Large intestine (tissue), 12 donors: ENCODE measurements at places on chromosomes 6 and 20.

GRCh38 chr20:11315525-11315924 lies 602.2 kb upstream of the BTBD3 start:
- H3K27me3 ChIP-seq, result no peaks in the 10 kb centered on the region
- H3K27ac ChIP-seq, result peak overlapping the region; percentile 46
- H3K36me3 ChIP-seq, result no peaks in the 10 kb centered on the region
- no peaks in the 10 kb centered on the region for H3K4me1 ChIP-seq

DNA sequence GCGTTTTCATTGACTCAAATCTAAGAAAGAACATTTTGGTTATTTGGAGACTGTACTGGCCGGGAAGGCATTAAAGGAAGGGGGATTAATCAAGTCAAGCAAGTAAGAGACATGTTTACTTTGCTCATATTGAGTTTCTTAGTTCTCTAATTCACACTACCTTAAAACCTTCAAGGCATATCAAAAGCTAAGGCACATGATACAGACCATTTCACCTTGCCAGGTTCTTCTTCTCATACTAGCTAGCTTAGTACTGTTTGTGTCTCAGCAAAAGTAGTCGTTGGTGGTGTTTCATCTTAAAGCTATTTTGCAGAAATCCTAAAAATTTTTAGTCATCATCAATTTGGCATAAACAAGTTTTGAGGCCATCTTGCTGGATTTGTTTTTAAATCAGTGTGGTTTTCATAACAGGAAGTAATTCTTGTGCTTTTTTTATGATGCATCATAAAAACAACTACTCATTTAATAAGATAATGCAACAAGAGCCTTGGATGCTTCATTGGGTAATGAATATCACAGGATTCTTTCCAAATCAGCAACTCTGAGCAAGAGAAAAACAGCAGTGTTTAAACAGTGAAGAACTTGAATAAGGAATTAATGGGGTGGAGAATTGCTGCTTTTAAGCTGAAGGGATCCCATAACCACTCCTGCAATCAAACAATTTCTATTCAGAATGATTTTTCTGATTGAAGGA lies 425.3 kb downstream of the EPM2A start:
- no peak for DNase-seq
- no peaks in the 10 kb centered on the region for H3K4me1 ChIP-seq
- H3K27me3 ChIP-seq, result no peaks in the 10 kb centered on the region

DNA sequence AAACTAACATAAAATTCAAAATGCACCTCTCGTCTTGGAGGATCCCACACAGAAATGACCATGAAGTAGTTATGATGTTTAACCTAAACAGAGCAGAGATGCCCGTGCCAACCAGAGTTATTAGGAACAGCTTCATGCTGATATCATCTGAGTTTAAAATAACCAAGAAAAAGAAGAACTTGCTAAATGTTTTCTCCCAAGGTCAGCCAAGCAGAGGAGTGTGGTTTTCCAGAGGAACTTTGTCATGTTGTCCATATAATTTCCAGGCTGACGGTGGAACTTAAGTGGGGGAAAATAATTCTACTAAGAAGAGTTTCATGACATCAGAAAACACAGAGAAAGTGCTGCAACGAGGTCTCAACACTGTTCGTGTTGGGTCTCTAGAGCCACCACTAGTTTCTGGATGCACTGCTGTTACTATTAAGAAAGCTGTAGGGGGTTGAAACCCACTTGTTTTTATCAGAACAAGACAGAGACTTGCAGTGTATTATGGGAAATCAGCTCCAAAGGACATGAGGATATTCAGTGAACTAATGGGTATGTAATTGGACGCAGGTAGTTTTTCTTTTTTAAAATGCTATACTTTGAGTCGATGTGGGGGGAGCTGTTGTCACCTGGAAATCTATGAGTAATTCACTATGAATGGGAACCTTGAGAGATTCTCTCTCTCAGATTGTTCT lies 5.2 kb downstream of the AGPAT4 start:
- H3K27ac ChIP-seq, result no peak overlapping the region
- H3K36me3 ChIP-seq, result no peaks in the 10 kb centered on the region

DNA sequence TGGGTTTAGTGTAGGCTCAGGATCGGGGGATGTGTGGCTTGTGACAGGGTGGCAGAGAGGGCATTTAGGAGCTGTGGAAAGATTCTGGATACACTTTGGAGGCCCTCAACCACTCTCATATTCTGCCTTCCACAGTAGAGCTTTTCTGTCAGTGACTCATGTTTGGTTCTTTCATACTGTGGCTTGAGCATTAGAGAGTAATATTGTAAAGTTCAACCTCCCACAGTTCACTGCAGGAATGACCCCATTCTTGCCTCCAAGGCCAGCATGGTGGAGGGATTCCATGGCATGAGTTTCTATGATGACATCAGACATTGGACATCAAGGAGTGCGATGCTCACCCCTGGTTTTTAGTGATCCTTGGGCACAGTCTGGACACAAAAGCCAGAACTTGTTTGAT lies 50.9 kb downstream of the DTD1 start:
- no peak overlapping the region for H3K27ac ChIP-seq
- H3K4me1 ChIP-seq, result no peaks in the 10 kb centered on the region
- H3K36me3 ChIP-seq, result no peaks in the 10 kb centered on the region
- no peak for DNase-seq

DNA sequence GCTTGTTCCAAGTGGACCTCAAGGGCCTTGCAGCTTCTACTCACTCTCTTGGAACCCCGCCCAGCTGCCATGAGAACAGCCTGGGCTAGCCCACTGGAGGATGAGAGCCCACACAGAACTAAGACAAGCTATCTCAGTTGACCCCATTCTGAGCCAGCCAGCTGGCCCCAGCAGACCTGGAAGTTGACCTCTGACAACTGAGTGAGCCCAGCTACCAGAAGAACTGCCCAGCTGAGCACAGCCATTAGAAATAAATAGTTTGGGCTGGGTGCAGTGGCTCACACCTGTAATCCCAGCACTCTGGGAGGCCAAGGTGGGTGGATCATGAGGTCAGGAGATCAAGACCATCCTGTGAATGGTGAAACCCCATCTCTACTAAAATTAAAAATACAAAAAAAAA lies 37.1 kb downstream of the SNX5 start:
- no peak for DNase-seq
- H3K4me3 ChIP-seq, result no peak overlapping the region
- no peak overlapping the region for H3K27ac ChIP-seq
- no peaks in the 10 kb centered on the region for H3K27me3 ChIP-seq
- no peaks in the 10 kb centered on the region for H3K36me3 ChIP-seq

- no peak overlapping the region for H3K27ac ChIP-seq
- no peaks in the 10 kb centered on the region for H3K27me3 ChIP-seq
- no peak overlapping the region for H3K4me3 ChIP-seq
- no peak for DNase-seq
Observed at GRCh38 chr6:161522276-161522675, 248.4 kb upstream of the AGPAT4 start.

- H3K36me3 ChIP-seq, result no peaks in the 10 kb centered on the region
- DNase-seq, result no peak
- H3K27me3 ChIP-seq, result no peaks in the 10 kb centered on the region
- H3K4me1 ChIP-seq, result no peaks in the 10 kb centered on the region
- no peak overlapping the region for H3K27ac ChIP-seq
Observed at GRCh38 chr6:149078211-149078782, 239.2 kb upstream of the TAB2 start.

- DNase-seq, result peak; percentile 66
- H3K27ac ChIP-seq, result peak overlapping the region; percentile 84
- H3K4me3 ChIP-seq, result no peak overlapping the region
- peaks cover 21% of the 10 kb centered on the region for H3K36me3 ChIP-seq
- no peaks in the 10 kb centered on the region for H3K27me3 ChIP-seq
Observed at GRCh38 chr20:38094373-38094891, 60.9 kb downstream of the RPRD1B start.

GRCh38 chr6:40545954-40546353 lies 41.2 kb downstream of the LRFN2 start:
- no peak overlapping the region for H3K27ac ChIP-seq
- DNase-seq, result no peak
- no peaks in the 10 kb centered on the region for H3K4me1 ChIP-seq
- no peaks in the 10 kb centered on the region for H3K36me3 ChIP-seq
- no peak overlapping the region for H3K4me3 ChIP-seq

- DNase-seq, result no peak
- no peaks in the 10 kb centered on the region for H3K4me1 ChIP-seq
- H3K27ac ChIP-seq, result no peak overlapping the region
- H3K27me3 ChIP-seq, result peaks cover 24% of the 10 kb centered on the region
Observed at GRCh38 chr6:134119486-134119885, 67.1 kb upstream of the SLC2A12 start.

GRCh38 chr6:119395192-119395591 lies 45.6 kb upstream of the MAN1A1 start:
- no peak overlapping the region for H3K27ac ChIP-seq
- H3K36me3 ChIP-seq, result no peaks in the 10 kb centered on the region
- no peak overlapping the region for H3K4me3 ChIP-seq

DNA sequence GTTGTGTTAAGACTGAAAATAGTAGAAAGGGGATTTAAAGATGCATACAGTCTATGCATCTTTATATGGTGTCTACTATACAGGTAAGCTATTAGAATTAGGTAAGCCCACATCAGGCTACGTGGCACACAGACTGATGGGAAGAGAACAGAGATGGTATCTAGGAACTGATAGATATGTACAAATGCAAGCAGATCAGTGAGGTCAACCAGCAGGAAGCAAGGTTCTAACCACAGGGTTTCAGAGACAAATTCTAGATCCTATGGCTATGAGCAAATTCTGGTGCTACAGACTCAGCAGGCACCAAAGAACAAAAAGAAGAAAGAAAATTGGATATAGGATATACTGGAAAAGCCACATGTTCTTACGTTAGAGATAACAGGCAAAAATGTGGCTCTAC lies 110.6 kb downstream of the TRDN start:
- no peaks in the 10 kb centered on the region for H3K36me3 ChIP-seq
- no peak for DNase-seq
- no peaks in the 10 kb centered on the region for H3K4me1 ChIP-seq
- H3K27ac ChIP-seq, result no peak overlapping the region
- H3K27me3 ChIP-seq, result no peaks in the 10 kb centered on the region

DNA sequence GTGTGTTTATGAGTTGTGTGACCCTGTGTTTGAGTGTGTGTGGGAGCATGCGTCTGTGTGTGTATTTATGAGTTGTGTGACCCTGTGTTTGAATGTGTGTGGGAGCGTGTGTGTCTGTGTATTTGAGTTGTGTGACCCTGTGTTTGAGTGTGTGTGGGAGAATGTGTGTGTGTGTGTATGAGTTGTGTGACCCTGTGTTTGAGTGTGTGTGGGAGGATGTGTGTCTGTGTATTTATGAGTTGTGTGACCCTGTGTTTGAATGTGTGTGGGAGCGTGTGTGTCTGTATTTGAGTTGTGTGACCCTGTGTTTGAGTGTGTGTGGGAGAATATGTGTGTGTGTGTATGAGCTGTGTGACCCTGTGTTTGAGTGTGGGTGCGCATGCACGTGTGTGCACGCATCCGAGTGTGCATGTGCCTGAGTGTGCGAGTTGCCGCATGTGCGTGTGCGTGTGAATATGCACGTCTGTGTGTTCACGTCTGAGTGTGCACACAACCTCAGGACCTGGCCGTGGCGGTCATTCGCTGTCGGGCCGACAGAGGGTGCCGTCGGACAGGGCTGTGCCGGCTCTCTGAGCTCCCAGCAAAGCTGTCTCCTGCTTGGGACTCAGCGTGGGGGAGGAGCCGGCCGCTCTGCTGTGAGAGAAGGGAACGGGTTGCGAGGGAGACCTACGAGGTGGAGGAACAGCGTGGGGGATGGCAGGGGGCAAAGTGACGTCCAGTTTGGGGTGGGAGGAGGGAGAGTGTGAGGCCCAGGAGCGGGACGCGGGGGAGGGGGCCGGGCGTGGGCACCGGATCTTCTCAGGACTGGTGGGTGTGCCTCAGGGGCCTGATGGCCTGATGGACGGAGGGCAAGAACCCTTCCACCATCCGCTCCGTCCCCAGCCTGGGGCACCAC lies 19.7 kb downstream of the SLC17A9 start:
- H3K36me3 ChIP-seq, result no peaks in the 10 kb centered on the region
- H3K27me3 ChIP-seq, result peaks cover 64% of the 10 kb centered on the region
- no peaks in the 10 kb centered on the region for H3K4me1 ChIP-seq

DNA sequence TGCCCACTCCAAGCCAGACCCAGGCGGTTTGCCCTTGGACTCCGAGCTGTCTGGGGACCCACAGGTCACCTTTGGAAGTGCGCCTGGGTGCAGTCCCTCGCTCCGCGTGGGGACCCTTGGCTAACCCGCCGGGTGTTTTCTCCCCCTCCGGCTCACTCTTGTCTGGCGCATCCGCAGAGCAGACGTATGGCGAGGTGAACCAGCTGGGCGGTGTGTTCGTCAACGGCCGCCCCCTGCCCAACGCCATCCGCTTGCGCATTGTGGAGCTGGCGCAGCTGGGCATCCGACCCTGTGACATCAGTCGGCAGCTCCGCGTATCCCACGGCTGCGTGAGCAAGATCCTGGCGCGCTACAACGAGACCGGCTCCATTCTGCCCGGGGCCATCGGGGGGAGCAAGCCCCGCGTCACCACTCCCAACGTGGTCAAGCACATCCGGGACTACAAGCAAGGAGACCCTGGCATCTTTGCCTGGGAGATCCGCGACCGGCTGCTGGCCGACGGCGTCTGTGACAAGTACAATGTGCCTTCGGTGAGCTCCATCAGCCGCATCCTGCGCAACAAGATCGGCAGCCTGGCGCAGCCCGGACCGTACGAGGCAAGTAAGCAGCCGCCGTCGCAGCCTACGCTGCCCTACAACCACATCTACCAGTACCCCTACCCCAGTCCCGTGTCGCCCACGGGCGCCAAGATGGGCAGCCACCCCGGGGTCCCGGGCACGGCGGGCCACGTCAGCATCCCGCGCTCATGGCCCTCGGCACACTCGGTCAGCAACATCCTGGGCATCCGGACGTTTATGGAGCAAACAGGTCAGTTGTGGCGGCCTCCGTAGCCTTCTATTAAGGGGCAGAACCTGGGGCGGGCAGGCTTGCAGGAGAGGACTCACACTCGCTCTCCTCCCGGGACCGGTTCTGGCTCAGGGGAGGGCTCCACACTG lies 1.1 kb downstream of the PAX1 start:
- H3K4me3 ChIP-seq, result no peak overlapping the region
- DNase-seq, result no peak
- no peaks in the 10 kb centered on the region for H3K36me3 ChIP-seq

- no peak overlapping the region for H3K27ac ChIP-seq
- DNase-seq, result no peak
- H3K4me3 ChIP-seq, result no peak overlapping the region
- peaks cover 46% of the 10 kb centered on the region for H3K36me3 ChIP-seq
Observed at GRCh38 chr6:56497691-56498090, 145.0 kb downstream of the DST start.

DNA sequence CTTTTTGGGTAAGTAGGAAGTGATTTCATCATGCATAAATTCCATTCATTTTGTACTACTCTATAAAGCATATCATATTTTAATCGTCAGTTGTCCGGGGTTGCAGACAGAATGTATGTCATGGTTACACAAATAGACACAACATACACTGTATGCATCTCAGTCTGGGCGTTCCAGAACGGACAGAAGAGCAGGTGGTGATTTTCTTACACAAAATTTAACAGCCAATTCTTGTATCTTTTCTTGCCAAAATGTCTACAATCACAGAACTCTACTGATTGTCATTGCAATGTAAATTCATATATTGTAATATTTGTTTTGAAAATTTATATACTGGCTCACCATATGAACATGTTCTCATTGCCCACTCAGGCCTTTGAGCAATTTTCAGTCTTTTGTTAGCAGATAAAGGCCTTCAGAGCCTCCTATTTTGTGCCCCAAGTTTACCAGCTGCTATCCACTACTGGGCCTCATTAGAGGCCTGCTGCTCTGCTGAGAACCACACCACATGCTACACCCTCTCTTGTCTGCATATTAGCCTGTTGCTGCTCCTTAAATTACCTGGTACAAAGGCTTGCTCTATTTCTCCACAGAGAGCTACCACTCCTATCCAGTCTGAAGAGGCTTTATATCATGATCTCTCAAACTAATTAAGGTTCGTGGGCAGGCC lies 61.5 kb downstream of the PRDM13 start:
- H3K27ac ChIP-seq, result no peak overlapping the region
- H3K36me3 ChIP-seq, result no peaks in the 10 kb centered on the region
- no peaks in the 10 kb centered on the region for H3K4me1 ChIP-seq
- no peak for DNase-seq
- H3K27me3 ChIP-seq, result no peaks in the 10 kb centered on the region
